ENCODE measurements at places on chromosomes 3 and 15.
A peak's percentile ranks its signal among the peaks of the same experiment; 100 is the strongest.

DNA sequence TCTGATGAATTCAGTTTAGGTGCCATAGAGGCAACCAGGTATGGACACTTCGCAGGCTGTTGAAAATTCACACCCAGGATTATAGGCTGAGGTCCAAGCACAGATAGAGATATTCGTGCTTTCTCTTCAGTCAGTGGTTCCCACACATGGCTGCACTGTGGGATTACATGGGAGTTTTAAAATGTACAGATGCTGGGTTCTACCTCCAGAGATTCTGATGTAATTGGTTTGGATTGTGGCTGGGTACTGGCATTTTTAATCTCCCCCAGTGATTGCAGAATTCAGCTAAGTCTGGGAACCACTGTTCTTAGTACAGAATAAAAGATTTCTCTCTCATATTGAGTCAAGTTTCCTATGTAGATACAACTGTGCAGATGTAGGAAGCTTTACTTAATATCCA lies 91.6 kb downstream of the FOXB1 start:
- no peak for DNase-seq

GRCh38 chr3:178318340-178318739 lies 217.9 kb upstream of the KCNMB2 start:
- DNase-seq, result no peak

- DNase-seq, result no peak
Measured at GRCh38 chr3:95971573-95971972, 842.8 kb upstream of the EPHA6 start.

GRCh38 chr15:76286271-76286879 lies 24.9 kb downstream of the ETFA start:
- no peak for DNase-seq

GRCh38 chr3:151067158-151067557 lies 18.3 kb upstream of the MED12L start:
- DNase-seq, result no peak

DNA sequence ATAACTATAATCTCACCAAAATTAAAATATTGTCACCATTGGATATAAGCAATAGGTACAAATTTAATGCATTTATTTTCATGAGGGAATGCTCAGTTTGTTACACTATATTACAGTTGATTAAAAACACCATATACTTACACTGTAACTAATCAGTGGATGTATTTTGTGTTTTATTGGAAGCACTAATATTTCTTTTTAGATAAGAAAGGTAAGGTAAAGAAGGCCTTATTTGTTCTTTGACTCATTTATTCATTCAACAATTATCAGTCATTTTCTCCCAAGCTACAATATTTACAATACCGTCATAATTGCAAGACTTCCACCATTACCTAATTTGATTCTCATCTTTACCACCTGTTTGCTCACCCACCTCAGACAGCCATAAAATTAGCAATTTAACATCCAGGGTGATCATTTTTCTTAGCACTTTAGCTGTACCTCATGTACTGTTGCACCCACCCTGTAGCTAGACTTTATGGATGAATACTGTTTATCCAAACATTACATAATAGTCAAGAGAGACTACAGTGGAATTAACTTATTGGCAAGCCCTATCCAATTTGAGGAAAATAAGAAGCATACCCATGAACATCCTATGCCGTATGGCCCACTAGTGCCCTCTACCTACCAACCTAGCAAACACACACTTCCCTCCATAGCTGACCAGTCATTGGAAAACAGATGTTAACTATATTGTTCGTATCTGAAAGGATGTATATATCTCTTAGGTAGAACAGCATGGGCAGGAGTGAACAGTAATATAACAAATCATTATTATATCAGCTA lies 229.6 kb downstream of the BBX start:
- no peak for DNase-seq

DNA sequence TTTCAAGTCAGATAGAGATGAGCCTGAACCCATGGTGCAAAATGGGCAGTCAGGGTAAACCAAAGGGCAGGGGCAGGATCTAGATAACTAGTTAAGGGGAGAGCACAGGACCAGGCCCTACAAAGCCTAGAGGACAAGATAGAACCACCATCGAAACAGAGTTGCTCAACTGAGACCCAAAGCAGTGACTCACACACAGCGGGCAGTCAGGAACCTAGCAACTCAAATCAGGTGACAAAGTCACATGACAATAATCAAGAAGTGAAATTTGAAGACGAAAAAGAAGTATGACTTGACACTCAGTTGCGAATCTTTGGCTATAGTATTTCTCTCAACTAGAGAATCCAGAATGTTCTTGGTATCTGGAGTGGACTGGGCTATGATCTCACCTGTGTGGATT lies 136.0 kb upstream of the PTPRG start:
- DNase-seq, result no peak

GRCh38 chr15:38696109-38696727 lies 131.6 kb upstream of the RASGRP1 start:
- DNase-seq, result peak; percentile 35

GRCh38 chr3:64291345-64291744 lies 66.1 kb upstream of the PRICKLE2 start:
- DNase-seq, result no peak

DNA sequence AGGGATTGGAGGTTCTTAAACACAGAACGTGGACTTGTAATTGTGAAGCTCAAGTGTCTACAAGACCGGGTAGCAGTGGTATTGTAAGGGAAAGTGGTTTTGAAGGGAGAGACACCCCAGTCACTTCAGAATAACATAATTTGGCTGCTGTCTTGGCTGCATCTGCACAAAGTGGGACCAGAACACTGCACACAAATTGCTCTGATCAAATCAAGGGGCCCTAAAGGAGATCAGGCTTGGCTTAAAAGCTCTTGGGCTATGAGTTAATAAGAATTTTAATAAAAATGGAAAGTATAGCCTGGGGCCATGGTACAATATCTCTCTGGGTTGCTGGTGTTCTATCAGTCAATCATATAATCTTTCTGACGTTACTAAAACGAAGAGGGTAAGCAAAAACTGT lies 356.1 kb upstream of the ICE2 start:
- no peak for DNase-seq

- peak; percentile 14 for DNase-seq
Measured at GRCh38 chr15:70447928-70448698, 315.2 kb downstream of the UACA start.

- DNase-seq, result no peak
Measured at GRCh38 chr3:188752850-188753249, 418.9 kb upstream of the TPRG1 start.

DNA sequence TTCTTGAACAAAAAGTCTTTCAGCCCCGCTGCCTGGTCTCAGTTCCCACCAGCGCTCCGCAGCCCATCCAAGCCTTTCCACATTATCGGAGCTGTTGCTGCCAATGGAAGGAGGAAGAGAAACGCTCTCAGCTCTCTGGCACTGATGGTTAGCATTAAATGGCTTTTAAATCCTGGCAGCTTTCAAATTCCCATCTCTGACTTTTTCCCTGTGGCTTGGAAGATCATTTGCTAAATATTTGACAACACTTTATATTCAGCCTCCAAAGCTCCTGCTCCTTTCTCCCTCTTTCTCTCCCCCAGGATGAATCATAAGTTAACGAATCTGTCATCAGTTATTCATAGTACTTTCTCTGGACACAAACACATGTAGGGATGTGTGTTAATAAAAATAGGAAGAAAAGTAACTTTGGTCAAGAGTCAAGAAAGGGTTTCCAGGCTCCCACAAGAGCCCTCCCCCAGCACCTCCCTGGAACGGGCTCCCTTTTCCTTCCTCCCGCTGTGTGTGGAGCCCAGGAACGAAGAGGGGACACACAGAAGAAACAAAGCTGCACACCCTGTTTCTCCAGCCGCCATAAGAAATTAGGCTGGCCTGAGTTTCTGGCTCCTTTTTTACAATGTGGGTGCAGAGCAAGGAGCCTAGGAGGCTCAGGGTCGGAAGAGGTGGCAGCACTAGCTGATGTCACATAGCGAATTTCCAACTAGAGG lies 47.6 kb upstream of the TSEN2 start:
- no peak for DNase-seq

GRCh38 chr3:15051531-15051930 lies 13.6 kb downstream of the MRPS25 start:
- no peak for DNase-seq

- DNase-seq, result no peak
Measured at GRCh38 chr3:124276133-124276532, 284.2 kb upstream of the ROPN1 start.

GRCh38 chr15:90031231-90031791 lies 30.2 kb downstream of the ZNF710 start:
- no peak for DNase-seq

DNA sequence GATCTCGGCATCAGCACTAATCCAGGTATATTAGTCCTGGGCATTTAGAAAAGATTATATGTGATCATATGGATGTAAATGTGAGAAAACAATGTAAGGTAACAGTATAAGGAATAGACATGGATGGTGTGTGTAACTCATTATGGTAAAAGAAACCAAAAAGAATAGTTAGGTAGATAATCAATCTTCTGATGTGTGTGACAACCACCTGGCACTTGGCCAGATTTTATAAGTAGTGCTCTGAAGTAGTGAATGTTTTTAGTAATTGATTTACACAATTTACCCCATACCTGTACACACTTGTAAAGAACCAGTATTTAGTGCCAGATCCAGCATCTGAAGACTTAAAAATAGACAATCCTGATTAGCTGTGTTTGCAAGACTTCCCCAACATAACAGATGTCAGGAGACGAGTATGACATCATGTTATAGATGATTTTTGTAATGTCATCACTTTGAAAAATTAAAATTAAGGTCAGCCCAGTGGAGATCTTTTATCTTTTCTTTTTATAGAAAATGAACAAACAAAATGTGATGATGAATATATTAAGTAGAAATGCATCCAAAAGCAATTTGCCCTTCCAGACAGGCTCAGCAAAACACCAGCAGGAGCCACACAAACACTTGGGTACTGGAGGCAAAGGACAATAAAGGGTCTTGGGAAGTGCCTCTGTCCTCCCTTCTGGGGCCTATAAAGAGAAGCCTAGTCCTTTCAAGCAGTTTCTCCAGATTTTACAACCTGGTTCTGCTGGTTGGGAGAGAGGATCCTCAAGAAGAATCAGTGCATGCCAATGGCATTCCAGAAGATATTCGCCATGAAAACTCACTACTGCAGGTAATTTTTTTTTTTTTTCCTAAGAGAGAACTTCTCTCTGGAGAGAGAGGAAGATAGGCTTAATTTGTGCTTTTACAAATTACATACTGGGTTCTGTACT lies 140.7 kb downstream of the MECOM start:
- no peak for DNase-seq

DNA sequence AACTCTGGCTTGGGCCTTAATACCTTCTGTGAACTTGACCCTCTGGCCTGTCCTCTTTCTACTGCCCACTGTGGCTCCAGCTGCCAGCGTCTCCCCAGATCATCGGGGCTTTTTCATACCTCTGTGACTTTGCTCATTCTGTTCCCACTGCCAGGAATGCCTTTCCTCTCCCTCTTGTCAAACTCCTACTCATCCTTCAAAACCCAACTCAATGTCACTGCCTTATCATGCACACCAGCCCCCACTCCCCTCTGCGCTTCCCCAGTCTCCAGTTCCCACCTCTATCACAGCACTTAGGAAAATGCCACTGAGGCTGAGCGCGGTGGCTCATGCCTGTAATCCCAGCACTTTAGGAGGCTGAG lies 4.9 kb downstream of the ANPEP start:
- DNase-seq, result no peak

GRCh38 chr3:125119752-125120378 lies 64.1 kb upstream of the HEG1 start:
- no peak for DNase-seq

- no peak for DNase-seq
Measured at GRCh38 chr3:187737006-187737367, 8.3 kb downstream of the BCL6 start.

- DNase-seq, result no peak
Measured at GRCh38 chr3:171974986-171975837, 64.2 kb upstream of the FNDC3B start.

- DNase-seq, result no peak
Measured at GRCh38 chr3:22364851-22365250, 613.8 kb upstream of the ZNF385D start.

- no peak for DNase-seq
Measured at GRCh38 chr3:76765511-76765910, 274.4 kb upstream of the ROBO2 start.

GRCh38 chr3:8441969-8442559 lies 59.6 kb upstream of the LMCD1 start:
- DNase-seq, result no peak

DNA sequence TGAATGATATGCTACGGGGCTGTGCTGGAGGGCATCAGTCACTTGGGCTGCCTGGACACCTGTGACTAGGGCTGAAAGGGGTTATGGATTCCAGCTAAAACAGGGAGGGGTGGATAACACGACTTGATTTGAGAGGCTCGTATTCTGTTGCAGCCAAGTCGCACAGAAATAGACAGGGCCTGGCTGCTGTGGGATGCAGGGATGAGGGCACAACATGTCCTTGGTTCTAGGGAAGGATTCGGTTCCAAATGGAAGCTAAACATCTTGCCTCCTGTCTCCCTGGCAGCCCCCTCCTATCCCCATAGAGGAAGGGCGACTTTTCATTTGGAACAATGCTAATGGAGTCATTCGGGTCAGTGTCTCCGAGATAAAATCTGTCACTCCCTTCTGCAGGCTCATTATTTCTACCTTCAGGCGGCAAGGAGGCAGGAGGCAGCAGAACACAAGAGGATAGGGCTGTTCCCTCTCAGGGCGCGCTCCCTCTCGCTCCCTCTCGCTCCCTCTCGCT lies 433.8 kb upstream of the RBMS3 start:
- no peak for DNase-seq

- DNase-seq, result no peak
Measured at GRCh38 chr3:67489816-67490215, 164.6 kb downstream of the SUCLG2 start.

- no peak for DNase-seq
Measured at GRCh38 chr15:86162641-86163040, 83.0 kb downstream of the AGBL1 start.

DNA sequence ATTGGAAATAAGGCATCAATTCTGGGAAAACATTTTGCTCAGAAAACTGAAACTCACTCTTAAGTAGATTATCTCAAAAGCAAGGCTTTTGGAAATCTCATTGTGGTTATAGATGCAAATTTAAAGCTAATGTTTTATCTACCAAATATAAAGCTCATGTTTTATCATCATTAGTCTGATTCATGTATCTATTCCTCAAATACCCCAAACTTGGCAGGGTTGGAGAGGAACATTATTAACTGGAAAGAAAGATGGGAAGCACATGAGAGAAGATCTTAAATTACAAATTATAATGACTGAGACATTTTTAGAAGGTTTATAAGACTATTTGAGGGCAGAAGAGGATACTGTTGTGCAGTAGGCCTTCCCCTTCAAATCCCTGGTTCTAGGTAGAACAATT lies 137.3 kb upstream of the TGFBR2 start:
- DNase-seq, result no peak

DNA sequence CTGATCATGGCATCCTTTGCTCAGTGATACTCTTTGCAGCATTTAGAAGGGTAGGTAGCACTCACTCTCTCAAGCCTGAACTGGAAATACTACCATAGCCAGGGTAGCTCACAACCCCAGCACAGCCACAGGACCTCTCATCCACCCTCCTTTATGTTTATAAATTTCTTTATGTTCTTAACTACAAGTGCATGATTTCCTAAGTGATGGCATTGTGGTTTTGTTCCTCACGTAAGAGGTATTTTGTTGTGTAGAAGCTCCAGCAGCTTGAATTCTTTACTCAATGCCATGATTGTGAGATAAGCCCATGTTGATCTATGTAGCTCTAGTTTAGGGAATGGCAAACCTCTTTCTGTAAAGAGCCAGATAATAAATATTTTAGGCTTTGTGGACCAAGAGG lies 7.9 kb upstream of the RTP3 start:
- DNase-seq, result no peak
